ENCODE measurements at places on chromosomes 7 and 10.

DNA sequence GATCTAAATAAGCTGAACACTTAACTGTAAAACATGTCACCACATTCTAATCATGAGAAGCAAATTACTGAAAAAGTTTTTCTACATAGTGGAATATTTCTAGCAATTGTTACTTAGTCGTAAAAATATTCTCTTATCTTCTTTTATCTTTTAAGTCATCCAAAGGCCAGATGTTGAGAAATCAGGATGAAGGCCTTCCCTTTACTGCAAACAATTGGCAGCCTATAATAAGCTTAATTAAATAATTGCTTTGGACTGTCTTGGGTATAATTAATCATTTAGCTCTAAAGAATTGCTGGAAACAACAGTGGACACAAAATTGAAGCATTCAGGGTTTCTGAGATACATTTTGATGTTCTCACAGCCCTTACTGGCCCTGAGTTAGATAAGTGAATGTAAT, 226.5 kb downstream of the FANK1 start:
- no peak for DNase-seq

- no peak for DNase-seq
Measured at GRCh38 chr10:16995867-16996529, 133.6 kb downstream of the CUBN start.

GRCh38 chr10:94500063-94500462, 45.5 kb upstream of the HELLS start:
- DNase-seq, result no peak

- DNase-seq, result no peak
Measured at GRCh38 chr10:62335326-62335725, 38.8 kb upstream of the ZNF365 start.

DNA sequence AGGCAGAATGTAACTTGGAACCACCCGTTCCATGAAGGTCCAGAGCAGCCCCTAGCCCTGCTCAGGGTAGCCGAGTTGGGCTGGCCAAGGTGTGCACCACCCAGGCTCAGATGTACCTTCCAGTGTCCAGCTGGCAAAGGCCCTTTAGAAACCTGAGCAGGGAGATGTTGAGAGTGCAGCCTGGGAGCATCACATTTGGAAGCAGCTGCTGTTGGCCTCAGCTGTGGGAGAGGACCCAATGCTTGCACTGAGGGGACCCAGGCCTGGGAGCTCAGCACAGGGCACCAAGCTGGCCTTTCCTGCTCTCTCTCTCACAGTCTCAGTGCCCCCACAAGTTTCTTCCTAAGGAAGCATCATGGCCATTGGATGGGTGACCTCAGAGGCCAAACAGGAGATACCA, 33.5 kb downstream of the ANXA8 start:
- DNase-seq, result no peak

- DNase-seq, result no peak
Measured at GRCh38 chr10:126468876-126469643, 80.8 kb upstream of the ADAM12 start.

DNA sequence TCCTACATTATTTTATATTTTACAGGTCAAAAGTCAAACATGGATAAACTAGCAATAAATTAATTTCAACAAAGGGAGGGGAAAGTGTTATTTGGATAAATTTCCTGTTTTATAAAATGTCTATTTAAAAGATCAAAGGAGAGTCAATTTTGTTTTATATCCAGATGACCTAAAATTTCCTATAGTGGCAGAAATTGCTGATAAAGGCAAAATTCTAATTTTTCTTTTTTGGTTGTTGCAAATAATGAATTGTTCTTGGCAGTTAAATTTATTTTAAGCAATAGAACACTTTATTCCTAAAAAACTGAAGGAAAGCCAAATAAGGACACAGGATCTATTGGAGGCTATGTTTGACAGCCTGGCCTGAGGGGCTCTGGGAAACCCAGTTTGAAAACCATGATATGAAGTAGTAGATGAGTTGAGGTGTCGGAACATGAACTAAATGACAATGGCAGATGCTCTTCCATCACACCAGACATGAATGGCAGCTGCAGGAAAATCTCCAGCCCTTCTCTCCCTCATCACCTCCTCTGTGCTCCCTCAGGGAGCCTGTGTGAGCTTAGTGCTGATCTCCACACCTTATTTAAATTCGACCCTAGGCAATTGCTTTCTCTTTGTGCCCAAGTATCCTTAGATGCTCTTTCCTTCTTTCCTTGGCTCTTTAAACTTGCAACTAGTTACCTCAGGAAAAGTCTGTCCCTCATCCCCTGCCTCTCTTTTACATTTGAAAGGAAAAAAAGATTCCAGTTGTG, 395.0 kb downstream of the THSD7A start:
- no peak for DNase-seq

GRCh38 chr7:14218338-14218737, 228.9 kb upstream of the ETV1 start:
- DNase-seq, result no peak

- DNase-seq, result no peak
Measured at GRCh38 chr10:101558671-101559595, 29.1 kb downstream of the POLL start.

- no peak for DNase-seq
Measured at GRCh38 chr10:78721231-78721630, 347.5 kb upstream of the ZMIZ1 start.

DNA sequence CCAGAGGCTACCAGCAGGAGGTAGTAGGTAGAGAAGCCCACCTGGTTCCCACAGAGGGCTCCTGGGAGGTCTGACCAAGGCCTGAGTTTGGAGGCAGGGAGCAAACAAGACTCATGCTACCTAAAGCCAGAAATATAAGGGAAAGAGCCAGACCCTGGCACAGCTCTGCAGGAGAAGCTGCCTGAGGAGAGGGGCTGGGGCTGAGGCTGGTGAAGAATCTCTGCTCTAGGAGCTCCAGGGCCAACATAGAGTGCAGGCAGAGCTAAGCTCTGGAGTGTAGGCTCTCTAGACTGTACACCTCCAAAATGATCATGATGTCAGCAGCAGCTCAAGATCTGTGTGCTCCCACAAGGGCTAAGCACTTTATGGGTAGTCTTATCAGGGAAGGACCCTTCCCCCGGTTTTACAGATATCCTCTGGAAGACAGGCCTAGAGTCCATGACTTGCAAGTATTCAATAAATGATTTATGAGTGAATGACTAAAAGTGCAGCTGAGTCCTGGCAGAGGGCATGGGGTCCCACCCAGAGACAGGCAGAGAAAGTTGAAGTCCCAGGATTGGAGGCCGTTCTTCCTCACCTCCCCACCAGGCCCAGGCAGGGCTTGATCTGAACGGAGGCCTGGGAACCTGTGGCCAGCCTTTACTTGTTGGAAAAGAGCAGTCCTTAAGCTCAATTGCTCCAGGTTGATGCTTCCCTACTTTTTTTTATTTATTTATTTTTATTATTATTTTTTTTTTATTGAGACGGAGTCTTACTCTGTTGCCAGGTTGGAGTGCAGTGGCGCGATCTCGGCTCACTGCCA, 71.5 kb upstream of the LRRC4 start:
- no peak for DNase-seq

DNA sequence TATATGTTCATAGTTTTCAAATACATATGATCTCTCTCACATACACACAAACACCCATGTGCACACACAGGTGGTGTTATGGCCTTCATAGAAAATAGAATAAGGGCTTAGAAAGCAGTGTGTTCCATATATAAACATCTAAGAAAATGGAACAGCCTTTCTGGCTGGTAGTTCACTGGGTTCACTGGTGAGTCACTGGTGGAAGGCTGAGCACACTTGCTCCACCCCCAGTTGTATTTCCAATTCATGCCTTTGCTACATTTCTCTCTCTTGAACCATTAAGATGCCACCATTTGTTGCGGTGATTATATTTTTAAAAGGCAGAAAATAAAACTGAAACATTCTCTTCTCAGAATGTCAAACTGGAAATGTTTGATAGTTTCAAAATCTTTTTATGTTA, 252.1 kb downstream of the GLI3 start:
- DNase-seq, result no peak

DNA sequence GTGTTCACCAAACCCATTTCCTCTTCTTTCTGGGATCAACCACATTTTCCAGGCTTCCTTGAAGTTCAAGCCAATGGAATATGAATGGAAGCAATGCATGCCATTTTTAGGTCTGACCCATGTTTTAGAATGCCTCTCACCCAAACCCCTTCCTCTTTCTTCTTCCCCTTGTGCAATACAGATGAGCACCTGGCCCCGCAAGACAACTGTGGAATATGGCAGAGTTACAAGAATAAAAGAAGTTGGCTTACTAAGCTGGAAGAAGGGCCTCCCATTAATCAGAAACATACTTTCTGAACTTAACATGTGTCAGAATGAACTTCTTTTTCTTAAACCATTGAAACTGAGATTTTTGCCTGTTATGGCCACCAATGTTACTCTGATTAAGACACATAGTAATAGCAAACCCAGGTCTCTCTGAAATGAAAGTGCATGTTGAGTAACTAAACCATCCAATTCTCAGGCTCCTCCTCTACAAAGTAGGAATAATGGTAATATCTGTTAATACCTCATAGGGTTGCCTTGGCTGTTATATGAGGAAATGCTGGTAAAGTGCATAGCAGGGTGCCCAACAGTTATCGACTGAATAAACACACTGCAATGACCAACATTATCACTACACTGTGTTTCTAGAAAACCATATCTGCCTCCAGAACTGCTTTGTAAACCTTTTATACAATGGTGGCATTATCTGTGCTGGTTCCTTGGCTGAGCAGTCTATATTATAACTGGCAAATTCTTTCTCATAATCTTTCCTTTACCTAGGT, 382.2 kb upstream of the NRP1 start:
- DNase-seq, result no peak

GRCh38 chr7:125847692-125848091, 918.1 kb upstream of the POT1 start:
- DNase-seq, result no peak

- no peak for DNase-seq
Measured at GRCh38 chr10:114322344-114322743, 82.0 kb downstream of the AFAP1L2 start.

DNA sequence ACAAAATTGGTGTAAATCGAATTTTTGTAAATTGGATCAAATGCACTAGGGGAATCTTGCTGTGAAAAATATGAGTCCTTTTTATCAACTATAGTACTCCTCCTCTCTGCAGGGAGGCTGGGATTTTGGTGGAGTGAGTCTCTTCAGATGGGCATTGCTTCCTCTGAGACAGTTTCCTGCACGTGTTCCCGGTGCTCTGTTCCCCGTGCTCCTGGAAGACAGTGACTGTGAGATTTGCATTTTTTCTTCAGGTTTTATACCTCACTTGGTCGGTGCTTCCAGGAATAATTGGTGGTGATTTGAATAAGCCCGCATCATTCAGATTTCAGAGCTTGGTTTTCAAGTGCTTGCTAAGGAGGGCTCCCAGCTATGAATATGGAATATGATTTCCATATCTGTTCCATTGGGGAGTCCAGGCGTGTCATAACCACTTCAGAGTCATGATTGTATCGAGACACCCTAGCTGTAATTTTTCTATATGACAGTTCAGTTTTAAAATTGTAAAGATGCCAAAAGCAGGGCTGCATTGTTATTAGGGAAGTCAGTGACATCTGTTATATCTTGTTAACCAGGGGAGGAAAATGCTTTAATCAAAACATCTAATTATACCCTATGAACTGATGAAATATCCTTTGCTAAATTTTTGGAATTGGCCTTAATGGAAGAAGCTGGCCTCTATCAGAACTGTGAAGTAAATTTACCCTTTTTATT, 12.3 kb downstream of the AUTS2 start:
- no peak for DNase-seq

- DNase-seq, result no peak
Measured at GRCh38 chr10:69963178-69963834, 89.3 kb upstream of the MACROH2A2 start.

- no peak for DNase-seq
Measured at GRCh38 chr10:75611172-75611992, 180.0 kb downstream of the LRMDA start.

DNA sequence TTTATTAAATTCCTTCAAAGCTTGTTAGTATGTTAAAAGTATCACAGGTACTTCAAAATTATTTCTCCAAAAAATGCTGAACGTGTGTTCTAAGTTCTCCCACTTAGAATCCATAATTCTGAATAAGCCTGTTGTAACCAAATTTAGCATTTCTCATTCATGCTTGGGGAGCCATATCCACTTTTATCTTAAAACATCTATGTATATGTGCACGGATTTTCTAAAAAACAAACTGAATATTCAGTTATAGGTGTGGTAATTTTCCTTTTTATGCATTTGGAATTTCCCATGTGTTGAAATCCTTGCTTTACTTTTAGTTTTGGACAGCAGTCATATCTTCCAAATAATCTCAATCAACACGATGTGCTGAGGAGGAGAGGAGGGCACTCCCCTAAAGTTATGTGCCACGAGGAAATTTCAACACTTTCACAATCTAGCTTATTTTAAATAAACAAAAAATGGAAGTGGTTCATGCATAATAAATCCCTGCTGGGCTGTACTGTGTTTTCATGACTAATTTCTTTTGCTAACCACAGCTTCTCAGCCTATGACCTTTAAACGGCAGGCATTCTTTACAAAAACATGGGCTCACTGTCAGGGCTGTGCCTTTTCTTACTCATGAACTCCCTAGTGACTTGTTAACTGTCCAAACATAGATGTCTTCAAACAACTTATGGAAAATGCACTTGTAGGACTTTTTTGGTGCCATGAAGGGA, 380.3 kb upstream of the SEMA3C start:
- DNase-seq, result no peak

GRCh38 chr10:4538016-4538415, 288.0 kb upstream of the AKR1E2 start:
- no peak for DNase-seq

GRCh38 chr10:84344526-84344925, 16.1 kb downstream of the CCSER2 start:
- DNase-seq, result no peak

DNA sequence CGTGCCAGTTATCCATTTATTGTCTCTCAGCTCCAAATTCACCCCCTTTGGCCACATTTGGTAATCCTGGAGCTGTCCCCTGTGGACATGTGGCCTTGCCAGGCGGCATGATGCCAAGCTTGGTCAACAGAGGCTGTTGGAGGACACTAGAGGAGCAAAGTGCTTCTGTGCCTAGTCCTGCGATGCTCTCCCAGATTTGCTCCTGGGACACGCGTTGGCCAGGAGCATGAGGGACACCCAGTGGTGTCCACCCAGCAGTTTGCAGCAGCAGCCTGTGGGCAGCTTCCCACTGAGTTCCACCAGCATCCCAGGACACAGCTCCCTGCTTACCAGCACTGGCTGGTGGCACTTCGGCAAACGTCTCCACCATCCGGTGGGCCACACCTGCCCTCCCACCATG, 55.5 kb upstream of the STEAP1B start:
- no peak for DNase-seq

DNA sequence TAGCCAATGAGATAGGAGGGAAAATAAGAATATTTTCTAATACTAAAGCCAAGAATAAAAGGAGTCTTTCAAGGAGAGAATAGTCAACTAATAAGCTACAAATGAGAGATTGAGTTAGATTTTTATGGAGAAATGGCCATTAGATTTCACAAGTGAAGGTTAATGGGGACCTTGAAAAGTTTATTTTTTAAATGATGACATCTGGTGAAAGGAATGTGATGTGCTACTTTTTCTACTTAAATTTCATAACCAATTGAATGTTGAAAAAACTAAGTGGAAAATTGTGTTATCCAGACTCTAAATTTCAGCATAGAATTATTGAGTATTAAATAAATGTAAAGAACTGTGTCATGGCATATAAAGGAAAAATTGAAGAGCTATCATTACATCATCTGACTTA, 125.7 kb downstream of the TSPAN12 start:
- no peak for DNase-seq
